ENCODE measurements at places on chromosomes 3 and 15. TPM values are rescaled to one million over a fixed set of nuclear protein-coding genes. Genes with fewer than 3 reads are reported as not detected.

DNA sequence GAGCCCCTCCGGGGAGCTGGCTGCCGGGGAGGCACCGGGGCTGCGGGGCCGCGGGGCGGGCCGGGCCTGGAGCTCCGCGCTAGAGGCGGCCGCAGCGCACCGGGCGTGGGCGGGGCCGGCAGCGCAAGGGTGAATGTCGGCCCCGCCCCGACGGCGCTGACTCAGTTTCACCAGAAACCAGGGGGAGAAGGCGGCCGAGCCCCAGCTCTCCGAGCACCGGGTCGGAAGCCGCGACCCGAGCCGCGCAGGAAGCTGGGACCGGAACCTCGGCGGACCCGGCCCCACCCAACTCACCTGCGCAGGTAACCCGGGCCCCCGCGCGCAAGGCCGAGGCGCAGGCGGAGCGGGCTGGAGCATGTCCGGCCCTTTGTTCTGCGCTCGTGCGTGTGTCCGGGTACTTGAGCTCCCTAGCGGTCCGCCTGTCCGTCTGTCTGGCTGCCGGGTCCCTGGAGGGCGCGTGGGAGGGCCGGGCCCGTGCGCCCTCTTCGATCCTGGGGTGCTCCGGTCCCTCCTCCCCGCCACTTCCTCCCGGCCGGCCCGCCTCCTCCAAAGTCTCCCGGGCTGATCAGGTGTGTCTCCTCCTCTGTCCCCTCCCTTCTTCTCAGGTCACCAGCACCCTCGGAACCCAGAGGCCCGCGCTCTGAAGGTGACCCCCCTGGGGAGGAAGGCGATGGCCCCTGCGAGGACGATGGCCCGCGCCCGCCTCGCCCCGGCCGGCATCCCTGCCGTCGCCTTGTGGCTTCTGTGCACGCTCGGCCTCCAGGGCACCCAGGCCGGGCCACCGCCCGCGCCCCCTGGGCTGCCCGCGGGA lies at the start of gene SPINT1:
SPINT1 (plus strand) TSS at position 164 of the 811 bp plus-strand sequence; CDS start at position 671, 507 bp downstream.
- ATAC-seq, result no peak

GRCh38 chr3:195522254-195523023 lies 20.7 kb downstream of the PPP1R2 start:
- no peak for ATAC-seq

GRCh38 chr3:143001369-143002082 lies at the start of gene U2SURP:
Gene U2SURP (plus strand): TSS chr3:143001570. CDS start chr3:143001629, 59 bp downstream.
- peak; percentile 97 for ATAC-seq

GRCh38 chr3:69200384-69201068 lies 78.1 kb upstream of the LMOD3 start:
- ATAC-seq, result no peak

- no peak for ATAC-seq
These were observed 49.1 kb downstream of the TLNRD1 start for GRCh38 chr15:81049835-81050234.

GRCh38 chr3:34155666-34156065 lies 357.2 kb downstream of the PDCD6IP start:
- no peak for ATAC-seq

GRCh38 chr3:43861635-43862034 lies 170.9 kb downstream of the ABHD5 start:
- no peak for ATAC-seq

DNA sequence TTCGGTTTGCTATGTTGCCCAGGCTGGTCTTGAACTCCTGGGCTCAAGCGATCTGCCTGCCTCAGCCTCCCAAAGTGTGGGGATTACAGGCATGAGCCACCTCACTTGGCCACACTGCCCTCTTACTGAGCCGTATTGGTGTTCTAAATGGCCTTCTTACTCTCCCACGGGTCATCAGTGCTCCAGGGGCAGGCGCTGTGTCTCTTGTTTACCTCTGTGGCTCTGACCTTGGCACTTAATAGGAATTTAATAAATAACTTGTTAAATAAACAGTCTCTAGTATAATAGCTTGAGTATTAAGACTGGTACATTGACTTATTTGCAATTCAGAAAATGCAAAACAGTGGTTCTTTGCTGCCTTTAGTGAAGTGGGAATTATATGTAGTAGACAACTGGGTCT lies 13.7 kb downstream of the FLNB start:
- no peak for ATAC-seq

GRCh38 chr3:170414202-170414663 lies 4.4 kb upstream of the CLDN11 start:
- ATAC-seq, result no peak

DNA sequence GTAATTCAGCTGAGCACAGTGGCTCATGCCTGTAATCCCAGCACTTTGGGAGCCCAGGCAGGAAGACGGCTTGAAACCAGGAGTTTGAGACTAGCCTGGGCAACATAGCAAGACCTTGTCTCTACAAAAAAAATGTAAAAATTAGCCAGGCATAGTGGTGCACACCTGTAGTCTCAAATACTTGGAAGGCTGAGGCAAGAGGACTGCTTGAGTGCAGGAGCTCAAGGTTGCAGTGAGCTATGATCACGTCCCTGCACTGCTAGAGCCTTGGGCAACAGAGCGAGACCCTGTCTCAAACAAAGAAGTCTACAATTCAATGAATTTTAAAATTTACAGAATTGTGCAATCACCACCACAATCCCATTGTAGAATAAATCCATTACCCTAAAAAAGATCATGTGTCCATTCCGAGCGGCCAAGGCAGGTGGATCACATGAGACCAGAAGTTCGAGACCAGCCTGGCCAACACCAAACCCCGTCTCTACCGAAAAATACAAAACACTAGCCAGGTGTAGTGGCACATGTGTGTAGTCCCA lies 45.2 kb downstream of the FBXO22 start:
- no peak for ATAC-seq

DNA sequence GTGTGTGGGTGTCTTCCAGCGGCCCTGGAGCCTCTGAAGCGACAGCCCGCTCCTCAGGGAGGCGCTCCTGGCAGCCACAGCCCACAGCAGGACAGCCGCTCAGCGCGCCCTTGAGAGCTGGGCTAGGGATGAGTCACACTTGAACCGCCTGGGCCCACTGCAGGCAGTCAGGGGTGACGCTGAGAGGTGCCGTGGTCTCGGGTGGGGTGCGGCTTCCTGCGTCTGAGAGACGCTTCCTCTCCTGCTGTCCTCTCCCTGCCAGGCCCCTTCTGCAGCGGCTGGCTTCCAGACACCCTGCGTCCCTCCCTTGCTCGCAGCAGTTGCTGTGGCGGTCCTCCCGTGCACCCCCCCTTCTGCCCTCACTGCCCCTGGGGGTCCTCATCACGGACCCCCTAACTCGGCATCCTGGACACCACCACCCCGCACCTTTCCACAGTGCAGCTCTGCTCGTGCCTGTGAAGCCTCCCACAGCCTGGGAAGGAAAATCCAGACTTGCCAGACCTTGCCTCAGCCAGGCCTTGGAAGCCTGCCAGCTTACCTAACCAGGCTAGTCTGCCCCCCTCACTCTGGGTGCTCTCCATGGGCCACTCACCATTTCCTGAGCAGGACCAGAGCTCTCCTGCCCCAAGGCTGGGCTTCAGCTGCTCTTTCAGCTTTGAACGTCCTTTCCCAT lies 1.1 kb upstream of the SPTBN5 start:
- ATAC-seq, result peak; percentile 87

DNA sequence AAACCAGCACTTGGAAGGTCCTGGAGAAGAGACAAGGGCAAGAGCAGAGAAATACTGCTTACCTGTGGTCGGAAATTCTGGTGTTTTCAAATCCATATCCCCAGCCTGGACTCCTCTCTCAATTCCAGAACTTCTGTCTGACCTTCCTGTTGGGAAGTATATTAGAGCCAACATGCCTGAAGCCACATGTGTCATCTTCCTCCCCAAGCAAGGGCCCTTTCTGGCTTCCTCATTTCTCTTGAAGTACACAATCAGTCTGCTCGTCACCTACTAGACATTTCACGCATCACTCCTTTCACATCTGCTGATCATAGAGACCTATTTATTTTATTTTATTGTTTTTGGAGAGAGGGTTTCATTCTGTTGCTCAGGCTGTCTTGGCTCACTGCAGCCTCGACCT lies 8.4 kb downstream of the PARP14 start:
- no peak for ATAC-seq

DNA sequence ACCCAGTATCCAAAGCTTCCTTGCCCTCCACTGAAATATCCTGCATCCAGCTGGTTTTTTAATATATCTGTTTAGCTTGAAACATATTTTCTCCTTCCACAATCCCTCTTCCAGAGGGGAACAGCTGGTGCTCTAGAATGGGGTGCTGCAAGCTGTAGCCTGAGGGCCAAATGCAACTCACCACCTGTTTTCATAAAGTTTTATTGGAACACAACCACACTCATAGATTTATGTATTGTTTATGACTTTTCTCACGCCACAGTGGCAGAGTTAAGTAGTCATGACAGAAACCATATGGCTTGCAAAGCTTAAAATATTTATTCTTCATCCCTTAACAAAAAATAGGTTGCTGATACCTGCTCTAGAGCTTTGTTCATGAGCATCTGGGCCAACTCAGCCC lies 298.7 kb downstream of the CLSTN2 start:
- no peak for ATAC-seq

GRCh38 chr15:33278816-33279612 lies 31.8 kb upstream of the RYR3 start:
- no peak for ATAC-seq

- no peak for ATAC-seq
These were observed 213.0 kb downstream of the SSR3 start for GRCh38 chr3:156341831-156342416.

GRCh38 chr3:2603692-2604289 lies 505.1 kb downstream of the CNTN4 start:
- ATAC-seq, result no peak

GRCh38 chr3:174002543-174002942 lies 605.0 kb downstream of the NLGN1 start:
- no peak for ATAC-seq

- no peak for ATAC-seq
These were observed 11.9 kb upstream of the LEKR1 start for GRCh38 chr3:156814295-156814694.

DNA sequence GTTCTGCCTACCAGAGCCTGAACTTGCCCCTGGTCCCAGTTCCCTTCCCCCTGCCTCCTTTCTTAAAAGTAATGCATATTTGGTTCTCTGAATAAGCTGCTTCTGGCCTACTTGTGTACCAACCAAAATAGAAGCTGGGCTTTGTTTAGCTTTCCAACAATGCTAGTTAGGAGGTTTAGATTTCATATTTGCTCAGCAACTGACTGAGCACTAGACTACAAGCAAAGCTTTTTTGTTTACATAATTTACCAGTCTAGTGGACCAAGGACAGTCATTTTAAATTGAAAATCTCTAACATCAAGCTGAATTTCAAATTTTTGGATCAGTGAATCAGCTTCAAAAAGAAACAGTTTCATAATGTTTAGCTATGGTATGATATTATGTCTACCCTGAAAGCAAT lies 331.2 kb downstream of the ULK4 start:
- no peak for ATAC-seq

GRCh38 chr3:45988804-45989203 lies 6.8 kb downstream of the FYCO1 start:
- no peak for ATAC-seq

DNA sequence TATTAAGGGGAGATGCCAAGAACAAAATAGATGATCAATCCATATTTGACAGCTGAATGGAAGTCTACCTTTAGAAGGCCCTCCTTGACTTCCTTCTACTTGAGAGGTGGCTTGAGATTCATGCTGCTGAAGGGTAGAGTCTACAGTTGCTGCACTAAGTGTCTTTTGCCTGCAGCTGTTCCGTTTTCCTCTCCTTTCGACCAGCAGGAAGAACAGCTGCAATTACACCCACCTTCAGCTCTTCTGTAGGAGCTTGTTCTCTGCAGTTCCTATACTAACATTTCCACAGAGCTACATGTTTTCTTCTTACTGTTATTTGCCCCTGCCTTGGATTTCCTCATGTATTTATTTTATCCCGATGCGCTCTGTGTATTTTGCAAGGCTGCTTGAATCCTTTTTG lies 79.1 kb downstream of the ARRDC4 start:
- ATAC-seq, result no peak

- no peak for ATAC-seq
These were observed 108.8 kb downstream of the LRRK1 start for GRCh38 chr15:101027920-101028319.

DNA sequence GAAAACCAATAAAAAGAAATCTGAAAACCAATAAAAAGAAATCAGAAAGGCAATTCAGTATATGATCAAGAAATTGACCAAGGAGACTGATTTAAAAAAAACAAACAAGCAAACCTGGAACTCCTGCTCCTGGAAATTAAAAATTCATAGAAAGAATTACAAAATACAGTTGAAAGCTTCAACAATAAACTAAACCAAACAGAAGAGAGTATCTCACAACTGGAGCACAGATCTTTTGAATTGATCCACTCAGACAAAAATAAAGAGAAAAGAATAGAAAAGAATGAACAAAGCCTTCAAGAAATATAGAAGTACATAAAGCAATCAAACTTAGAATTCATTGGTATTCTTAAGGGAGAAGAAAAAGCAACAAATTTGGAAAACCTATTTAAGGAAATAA lies 271.4 kb downstream of the MBNL1 start:
- ATAC-seq, result no peak

DNA sequence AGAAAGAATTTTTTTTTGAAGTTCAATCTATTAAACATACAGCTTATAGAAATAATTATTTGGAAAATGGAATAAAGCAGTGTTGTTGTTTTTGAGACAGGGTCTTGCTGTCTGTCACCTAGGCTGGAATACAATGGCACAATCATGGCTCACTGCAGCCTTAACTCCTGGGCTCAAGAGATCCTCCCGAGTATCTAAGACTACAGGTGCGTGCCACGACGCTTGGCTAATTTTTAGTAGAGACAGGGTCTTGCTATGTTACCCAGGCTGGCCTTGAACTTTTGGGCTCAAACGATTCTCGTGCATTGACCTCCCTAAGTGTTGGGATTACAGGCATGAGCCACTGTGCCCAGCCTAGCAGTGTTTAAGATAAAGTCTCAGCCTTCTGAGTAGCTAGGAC lies 8.8 kb downstream of the BNIP2 start:
- ATAC-seq, result no peak

- ATAC-seq, result no peak
These were observed 283.7 kb upstream of the PROK2 start for GRCh38 chr3:72068621-72069020.

AMOTL2 gene
- 93.2 TPM for total RNA-seq

GOLGA8K gene
- total RNA-seq, result 1.4 TPM

RTP1 gene
- not detected for total RNA-seq

SLC9A9 gene
- 10.1 TPM for total RNA-seq

PLA2G4E gene
- total RNA-seq, result 0.67 TPM

IL20RB gene
- 0.62 TPM for total RNA-seq

DPH6 gene
- total RNA-seq, result 23.3 TPM

All from gastroesophageal sphincter (tissue), 4 donors.